Mucosa of descending colon (tissue), 3 donors: ENCODE measurements at places on chromosomes 13 and 19.

DNA sequence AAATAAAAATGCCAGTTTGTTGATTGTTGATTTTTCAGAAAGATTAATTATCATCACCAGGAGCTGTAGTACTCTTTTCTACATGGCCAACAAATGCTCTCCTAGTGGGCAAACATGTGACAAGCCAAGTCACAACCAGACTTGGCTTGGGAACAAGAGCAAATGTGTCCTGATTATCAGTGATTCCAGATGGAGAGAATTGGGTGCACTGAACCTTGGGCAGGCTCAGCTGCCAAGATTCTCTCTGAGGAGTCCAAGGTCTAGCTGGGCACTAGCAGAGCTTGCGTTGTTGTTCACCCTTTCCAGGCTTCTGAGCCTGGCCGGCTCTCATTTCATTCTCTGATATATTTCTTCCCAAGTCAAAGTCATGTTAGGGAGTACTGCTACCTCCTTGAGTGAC lies 27.3 kb upstream of the GPI start:
- DNase-seq: no peak

DNA sequence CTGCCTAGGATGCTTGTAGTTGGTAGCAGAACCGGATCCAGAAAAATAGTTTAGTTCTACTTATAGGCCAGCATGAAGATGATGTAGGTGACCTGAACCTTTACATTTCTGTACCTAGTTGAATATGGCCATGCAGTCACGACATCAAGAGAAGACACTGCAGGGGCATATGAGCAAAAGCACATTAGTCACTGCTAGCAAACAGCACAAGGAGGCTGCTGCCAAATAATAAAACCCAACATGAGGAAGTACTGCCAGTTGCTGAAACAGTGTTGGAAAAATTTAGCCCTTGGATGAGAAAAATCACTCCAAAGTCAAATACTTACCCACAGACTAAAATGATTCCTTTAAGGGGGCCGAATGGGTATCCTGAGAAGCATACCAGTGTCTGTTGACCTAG lies 20.8 kb downstream of the ERICH6B start:
- no peak for DNase-seq

DNA sequence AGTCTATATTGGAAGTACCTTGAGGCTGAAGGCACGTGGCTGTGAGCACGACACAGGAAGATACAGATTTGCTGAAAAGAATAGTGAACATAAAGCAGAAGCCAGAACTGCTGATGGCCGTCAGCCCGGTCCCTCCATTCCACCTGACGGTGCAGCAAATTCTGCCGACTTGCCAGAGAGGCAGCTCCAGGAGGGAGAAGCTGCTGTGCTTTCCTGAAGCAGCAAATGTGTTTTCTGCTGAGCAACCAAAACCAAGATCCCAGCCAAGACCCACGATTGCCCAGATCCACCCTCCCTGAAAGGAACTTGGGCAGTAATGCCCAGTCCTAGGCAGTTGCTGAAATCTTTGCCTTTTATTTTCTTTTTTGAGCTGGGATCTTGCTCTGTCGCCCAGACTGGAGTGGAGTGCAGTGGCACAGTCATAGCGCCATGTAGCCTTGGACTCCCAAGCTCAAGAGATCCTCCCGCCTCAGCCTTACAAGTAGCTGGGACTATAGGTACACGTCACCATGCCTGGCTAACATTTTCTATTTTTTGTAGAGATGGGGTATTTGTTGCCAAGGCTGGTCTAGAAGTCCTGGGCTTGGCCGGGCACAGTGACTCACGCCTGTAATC lies 7.0 kb upstream of the RCN3 start:
- no peak for DNase-seq

GRCh38 chr19:57708641-57709361 lies at the start of gene ZNF154:
ZNF154 (minus strand) TSS chr19:57709204; CDS start chr19:57708971, 233 bp downstream.
- DNase-seq: no peak
